Cerebellar nuclear complex (tissue), 1 donor: ENCODE measurements at places on chromosomes 4 and X.

DNA sequence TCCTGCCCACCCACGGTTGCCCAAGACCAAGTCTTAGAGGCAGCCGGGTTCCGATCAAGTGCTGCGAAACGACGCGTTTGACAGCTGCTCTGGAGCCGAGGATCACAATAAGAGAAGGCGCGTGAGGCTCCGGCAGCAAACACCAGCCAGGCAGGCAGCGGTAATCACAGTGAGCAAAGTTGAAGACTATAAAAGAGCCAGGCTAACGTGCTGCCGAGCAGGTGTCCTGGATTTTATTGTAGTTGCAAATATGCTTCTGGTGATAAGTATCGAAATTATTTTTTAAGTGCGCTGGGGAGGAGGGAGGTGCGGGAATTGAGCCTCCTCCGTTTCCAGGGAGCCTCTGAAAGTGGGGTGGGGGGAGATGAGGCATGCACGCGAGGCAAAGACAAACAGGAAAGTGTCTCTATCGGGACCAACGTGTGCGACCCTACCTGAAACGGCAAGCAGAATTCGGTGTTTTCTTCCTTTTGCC lies 590 bp downstream of the GABRA2 start:
- no peak for DNase-seq

DNA sequence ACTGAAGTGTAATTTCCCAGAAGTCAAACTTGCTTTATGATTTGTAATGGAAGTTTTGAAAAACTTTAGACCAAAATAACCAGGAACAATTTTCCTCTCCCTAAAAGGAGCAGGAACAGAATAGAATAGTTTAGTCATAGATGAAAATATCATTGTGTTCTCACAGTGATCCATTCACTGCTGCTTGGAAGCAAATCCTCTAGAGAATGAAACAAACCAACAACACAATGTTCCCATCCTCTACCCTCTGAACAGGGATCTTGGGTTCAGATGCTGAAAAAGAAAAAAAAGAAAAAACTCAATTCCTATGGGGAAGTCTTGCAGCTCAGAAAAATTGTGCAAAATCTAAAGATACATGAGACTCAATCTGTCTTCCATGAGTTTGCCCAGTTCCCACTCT lies 12.2 kb downstream of the DSPP start:
- DNase-seq: no peak

DNA sequence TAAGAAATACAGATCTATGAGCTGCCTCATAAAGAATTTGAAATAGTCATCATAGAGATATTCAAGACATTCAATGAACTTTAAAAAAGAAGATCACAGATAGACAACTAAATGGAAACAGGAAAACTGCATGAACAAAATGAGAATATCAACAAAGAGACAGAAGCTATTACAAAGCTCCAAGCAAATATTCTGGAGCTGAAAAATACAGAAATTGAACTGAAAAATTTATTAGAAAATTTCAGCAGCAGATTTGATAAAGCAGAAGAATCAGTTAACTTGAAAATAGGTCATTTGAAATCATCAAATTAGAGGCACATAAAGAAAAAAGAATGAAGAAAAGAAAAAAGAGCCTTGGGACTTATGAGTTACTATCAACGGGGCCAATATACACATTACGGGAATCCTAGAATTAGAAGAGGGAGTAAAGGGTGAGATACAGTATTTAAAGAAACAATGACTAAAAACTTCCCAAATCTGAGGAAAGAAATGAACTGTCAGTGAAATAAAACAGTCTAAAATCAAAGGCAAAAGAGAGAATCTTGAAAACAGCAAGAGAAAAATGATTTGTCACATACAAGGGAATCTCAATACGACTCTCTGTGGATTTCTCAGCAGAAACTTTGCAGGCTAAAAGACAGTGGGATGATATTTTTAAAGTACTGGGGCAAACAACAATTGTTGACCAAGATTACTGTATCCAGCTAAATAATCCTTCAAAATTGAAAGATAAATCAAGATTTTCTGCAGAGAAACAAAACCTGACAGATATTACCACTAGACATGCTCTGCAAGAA lies 641.6 kb downstream of the ANKRD50 start:
- DNase-seq: no peak

GRCh38 chrX:48492293-48492910 lies 16.4 kb upstream of the PORCN start:
- no peak for DNase-seq

- no peak for DNase-seq
Measured at GRCh38 chrX:16807548-16807947, 21.3 kb downstream of the TXLNG start.

DNA sequence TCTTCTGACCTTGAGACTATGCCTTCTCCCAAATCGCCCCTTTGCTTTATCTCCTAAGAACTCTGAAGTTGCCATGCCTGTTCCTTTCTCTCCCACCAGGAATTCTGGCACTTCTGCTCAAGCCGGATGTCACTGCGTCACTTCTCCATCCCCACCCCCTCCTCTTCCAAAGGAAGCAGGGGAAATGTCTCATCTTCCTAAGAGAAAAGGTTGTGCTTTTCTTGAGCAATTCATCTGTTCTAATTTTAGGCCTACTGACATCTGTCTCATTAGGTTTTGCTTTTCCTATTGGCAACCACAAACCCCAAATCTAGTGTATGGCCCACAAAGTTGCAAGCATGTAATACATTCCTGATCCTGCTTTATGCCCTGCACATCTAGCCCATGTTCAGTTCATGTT lies 163.1 kb upstream of the PLAC1 start:
- no peak for DNase-seq

DNA sequence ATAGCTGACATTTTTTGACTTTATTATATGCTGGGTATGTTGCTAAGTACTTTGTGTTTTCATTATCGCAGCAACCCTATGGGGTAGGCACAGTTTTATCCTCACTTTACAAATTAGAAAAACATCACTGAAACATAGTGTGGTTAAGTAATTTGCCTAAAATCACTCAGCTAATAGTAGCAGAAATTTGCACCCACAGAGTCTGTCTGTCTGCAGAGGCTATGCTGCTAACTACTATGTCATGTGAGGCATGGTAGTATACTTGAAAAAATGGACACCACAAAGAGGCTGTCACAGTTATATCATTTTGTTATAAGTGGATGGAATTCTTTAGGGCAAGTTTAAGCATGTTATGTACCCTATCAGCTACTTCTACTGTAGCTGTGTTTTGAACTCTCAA lies 69.0 kb downstream of the STAG2 start:
- DNase-seq: no peak

DNA sequence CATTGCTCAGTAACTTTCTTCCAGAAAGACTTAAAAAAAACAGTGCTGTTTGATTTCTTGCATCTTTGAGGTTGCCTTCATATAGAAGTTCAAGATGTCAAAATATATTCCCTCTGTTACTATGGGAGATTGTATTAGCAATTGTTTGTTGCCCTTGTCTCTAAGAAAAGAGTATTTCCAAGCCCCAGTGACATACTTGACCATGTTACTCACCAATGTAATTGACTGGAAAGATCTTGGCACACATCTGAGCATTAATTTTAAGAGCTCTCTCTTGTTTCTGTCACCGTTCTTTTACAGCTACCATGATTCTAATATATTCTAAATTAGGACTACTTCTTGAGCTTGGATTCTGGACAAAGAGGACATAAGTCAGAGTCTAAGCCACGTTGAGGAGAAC lies 902.7 kb upstream of the EPHA5 start:
- DNase-seq: no peak

DNA sequence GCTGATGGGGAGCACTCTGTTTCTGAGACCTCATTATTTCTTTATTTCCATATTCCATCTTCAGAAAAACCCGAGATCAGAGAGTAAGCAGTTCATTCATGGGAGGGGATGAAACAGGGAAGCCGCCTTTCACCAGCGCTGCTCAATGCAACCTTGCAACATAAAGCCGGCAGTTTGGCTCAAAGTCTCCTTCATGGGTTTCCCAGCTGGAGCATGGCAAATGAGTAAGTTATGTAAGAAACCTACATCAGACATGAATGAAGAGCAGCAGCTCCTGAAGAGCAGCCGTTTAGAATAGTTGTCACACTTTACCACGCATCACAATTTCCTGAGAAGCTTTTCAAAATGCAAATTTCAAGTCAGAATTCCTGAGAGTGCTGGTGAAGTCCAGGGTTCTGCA lies 578.8 kb downstream of the FSTL5 start:
- no peak for DNase-seq

- no peak for DNase-seq
Measured at GRCh38 chr4:95059663-95060062, 301.9 kb downstream of the BMPR1B start.

DNA sequence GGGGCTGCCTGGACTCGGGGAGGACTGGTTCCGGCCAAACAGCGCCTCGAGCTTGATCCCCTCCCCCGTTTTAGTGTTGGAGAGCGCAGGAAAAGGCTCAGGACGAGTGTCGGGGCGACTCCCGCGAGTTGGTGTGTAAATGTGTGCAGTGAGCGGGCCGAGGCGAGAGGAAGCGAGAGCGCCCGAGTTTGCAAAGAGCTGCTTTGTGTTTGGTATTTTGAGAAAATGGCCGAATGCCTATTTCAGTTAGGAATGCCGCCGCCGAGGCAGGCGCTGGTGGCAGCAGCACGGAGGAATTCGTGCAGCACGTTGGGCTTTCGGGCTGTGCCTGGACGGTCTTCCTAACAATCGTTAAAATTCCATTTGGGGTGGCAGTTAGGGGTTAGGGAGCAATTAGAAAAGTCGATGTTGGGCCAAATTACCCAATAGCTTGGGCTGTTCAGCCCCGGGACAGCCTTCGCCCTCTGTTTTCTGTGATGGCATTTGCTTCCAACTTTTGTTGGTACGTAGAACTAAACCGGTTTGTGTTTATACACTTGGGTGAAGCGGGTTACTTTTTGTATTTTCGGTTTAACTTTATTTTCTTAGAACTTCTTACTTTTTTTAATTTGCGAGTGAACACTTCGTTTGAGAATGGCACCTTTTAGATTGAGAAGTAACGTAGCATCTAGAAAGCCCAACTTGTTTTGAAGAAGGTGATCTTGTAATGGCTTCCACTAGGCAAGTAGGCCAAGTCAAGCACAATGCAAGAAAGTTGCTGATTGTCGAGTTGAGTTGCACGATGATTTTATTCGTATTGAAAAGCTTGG lies 1.6 kb downstream of the REST start:
- DNase-seq: no peak

DNA sequence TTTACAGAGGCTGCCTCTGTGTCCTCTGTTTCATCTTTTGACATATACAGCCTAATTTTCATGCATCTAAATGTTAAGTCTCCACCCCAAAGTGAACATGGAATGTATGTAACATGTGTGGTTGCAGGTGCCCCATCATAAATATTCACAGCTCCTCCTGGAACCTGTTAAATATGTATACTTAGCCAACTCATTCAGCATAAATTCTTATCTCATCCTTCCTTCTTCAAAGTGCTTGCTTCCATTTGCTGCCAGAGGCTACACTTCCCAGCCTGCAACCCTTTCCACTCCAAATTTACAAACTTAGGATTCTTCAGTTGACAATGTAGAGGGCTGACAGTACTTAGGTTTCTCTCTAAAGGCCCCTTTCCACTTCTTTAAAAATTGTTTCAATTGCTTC lies 60.6 kb downstream of the F8 start:
- DNase-seq: no peak

DNA sequence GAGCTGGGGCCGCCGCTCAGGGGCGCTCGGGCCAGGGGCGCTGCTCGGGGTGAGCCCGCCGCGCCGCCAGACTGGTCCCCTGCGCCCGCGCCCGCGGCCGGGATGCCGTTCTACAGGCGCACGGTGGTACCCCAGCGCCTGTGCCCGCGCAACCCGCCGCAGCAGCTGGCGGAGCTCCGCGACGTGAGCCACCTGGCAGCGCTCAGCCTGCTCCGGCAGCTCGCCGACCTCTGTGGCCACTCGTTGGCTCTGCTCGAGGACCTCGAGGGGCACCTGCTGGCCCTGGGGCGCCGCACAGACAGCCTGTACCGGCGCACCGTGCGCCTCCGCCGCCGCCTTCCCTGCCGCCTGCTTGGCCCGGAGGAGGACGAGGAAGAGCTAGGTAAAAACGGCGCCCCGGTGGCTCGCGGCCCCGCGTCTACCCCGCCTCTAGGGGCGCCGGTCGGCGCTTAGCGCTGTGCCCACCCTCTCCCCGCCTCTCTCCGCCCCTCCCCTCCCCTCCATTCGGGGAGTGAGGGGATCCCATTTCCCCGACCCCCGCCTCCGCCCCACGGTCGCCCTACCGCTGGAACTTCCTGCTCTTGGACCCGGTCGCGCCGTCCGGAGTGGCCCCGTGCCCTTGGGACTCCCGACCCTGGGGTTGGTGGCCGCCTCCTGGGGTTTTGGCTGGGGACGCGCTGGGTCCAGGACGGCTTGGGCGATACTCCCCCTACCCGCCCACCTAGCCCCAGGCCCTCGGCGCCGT lies 513 bp downstream of the NHSL2 start:
- DNase-seq: no peak

DNA sequence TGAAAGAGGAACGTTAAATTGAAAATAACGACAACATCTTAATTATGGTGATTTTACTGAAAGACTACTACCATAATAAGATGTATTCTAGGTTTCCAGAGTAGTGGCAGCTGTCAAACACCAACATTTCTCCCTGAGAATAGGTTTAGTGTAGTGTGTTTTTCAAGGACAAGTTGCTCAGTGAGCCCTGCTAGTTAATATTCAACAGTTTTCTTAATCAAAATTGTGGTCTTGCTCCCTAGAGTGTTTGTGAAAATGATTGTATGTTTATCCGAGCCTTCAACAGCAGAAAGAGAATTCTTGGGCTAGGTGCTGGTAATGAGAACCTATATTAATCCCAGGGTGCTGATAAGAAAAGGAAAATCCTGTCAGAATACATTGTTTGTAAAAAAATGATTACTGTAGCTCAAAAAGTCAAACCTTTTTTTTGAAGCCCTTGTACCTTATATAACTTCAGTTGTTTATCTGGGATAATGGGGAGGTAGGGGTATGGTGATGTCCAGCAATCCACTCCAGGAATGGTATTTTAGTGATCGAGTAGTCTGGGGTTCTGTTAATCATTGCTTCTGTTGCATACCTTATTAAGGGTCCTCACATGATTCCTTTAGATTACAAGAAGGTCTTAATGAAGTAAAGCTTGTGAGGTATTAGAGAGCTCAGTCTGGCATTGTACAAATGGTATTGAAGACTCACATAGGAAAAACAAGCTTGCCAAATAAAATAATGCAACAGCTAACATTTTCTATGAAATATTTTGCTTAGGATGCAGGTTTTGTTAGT lies 110.7 kb downstream of the CCSER1 start:
- DNase-seq: no peak

- no peak for DNase-seq
Measured at GRCh38 chr4:121693450-121693849, 3.3 kb downstream of the ANXA5 start.

- no peak for DNase-seq
Measured at GRCh38 chr4:139274790-139275189, 5.2 kb downstream of the MGARP start.

- no peak for DNase-seq
Measured at GRCh38 chr4:148445071-148445859, 3.1 kb upstream of the NR3C2 start.

DNA sequence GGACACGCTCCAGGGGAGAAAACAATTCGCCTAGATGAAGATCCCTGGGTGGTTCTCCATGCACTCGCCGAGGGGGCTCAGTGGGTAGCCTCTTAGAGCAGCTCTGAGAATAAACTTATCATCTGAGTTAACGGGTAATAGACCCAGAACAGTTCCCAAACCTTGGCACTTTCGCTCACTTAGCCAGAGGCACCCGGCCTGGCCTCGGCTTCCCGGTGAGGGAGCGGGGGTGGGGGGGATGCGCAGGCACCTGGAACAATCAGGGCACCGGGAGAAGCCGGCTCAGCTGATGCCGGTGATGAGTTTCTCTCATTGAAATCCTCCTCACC lies 405 bp upstream of the ZAR1 start:
- no peak for DNase-seq
